ENCODE measurements at places on chromosomes 5 and 9.

DNA sequence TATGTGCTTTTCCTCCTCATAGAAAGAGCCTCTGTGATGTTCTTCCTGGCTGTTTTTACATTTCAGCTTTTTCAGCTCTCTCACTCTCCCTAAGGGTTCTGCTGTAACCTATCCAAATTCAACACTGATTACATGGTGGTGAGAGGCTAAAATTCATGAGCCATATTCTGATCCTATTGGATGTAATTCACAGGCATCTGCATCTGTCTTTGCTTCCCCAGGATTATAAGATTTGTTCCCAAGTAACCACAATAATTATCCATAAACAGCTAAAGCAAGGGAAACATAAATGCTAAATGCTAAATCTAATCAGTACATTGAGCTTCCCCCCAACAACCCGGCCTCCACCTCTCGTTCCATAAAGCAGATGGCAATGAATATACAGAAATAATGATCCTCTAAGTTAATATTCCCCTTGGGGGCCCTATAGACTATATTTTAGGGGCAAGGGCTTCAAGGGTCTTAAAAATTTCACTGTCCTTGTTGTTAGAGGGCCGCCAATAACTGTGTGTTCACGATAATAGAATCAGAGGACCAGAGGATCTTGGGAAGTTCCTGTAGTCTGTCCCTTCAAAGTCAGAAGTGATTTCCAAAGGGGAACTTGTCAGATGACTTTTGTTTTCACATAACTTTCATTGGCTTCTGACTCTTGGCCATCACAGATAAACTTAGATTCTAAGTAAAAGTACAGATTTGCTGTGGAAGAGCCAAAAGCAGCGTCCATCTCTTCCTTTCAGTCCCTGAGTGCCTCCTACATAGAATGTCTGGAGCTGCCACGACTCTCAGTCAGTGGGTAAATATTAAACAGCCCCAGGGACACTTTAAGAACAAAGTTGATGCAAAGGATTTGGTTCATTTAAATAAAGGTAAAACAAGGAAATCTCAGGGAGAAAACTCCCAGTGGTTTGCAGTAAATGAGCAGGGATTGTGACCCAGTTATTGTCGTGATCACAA lies 125.6 kb downstream of the ALDH1A1 start:
- no peak for DNase-seq

GRCh38 chr9:87876708-87877107 lies 6.0 kb upstream of the SPATA31E1 start:
- no peak for DNase-seq

GRCh38 chr5:36876965-36877666 lies 547 bp downstream of the NIPBL start:
- DNase-seq = peak; percentile 83

DNA sequence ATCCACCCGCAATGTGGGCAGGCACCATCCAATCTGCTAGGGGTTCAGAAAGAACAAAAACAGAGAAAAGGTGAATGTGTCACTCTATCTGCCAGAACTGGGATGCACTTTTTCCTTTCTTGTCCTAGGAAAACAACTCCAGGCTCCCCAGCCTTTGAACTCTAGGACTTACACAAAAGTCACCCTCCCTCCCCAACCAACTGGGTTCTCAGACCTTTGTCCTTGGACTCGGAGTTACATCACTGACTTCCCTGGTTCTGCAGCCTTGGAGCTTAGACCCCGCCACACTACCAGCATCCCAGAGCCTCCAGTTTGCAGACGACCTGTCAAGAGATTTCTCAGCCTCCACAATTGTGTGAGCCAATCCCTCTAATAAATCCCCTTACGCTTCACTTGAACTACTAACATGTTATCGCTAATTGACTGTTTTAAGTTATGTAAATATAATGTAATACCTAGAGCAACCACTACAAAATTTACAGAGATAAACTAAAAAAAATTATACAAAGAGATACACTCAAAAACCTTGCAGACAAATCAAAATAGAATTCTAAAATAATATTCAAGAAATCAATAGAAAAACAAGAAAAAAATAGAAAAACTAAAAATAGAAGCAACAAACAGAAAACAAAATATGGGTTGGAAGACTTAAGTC lies 5.3 kb upstream of the UBLCP1 start:
- no peak for DNase-seq

- no peak for DNase-seq
Measured at GRCh38 chr9:32398207-32398606, 13.8 kb downstream of the ACO1 start.
